Activated T-cell treated with anti-CD3 and anti-CD28 coated beads for 4 hours (primary cell): ENCODE measurements at places on chromosomes 11 and 22.

- DNase-seq: no peak
These were observed 6.4 kb downstream of the CABP2 start for GRCh38 chr11:67516806-67517205.

DNA sequence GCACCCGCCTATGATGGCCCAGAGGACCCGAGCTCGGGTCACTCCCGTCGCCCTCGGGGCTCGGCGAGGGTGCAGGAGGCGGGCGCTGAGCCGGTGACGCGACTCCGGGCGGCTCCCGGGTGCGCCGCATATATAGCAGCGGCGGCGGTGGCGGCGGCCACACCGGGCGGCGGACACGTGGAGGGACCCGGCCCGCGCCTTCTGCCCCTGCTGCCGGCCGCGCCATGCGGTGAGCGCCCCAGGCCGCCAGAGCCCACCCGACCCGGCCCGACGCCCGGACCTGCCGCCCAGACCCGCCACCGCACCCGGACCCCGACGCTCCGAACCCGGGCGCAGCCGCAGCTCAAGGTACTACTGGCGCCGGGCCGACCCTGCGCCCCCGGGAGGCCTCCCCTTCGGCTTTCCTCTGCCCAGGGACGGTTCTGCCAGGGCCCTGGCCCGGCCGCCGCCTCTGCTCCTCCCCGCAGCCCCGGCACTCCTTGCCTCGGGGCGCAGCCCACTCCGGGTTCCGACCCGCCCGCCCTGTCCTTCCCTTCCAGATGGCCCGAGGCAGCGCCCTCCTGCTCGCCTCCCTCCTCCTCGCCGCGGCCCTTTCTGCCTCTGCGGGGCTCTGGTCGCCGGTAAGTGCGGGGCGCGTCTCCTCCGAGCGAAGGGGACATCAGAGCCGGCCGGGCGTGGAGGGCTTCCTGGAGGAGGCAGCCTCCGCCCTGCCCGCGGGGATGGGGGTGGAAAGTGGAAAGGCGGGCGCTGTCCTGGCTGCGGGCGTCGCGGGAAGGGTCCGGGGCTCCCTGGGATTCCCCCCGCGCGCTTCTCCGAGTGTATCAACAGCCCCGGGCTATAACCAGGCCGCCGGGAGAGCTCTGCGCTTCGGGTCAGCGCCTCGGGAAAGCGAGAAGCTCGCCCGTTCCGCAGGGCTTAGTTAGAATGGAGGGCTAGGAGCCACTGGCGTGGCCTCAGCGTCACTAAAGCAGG lies at the start of gene GAL:
TSS of gene GAL (plus strand) at position 160 of the 972 bp plus-strand sequence. CDS start at position 540, 380 bp downstream.
- DNase-seq: no peak

DNA sequence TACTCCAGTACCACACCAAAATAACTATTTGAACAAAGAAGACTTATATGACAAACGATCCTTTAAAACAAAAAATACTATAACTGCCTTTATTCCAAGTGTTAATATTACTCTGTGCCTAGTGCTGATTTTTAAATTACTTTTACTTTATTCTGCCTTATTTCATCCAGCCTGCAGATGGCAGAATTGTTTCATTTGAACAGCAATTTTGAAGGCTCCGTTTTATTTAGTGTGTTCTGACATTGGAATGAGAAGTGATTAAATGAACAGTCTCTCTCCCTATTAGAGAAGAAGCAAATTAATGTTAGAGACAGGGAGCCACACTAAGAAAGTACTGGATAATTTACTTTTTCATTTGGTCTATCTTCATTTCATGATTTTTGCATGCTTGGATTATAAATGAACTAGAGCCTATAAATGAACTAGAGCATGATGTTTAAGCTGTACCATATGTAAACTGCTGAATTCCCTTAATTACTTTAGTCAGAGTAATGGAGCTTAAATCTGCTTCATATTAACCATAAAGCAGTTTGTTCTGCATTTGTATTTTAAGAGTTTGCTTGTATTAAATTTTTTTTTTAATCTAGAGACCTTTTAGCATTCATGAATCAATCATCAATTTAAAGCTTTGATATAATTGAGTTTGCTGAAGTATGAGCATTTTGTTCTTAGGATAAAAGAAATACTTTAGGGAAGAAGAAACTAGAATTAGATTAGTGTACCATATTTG lies 9.8 kb downstream of the PDHX start:
- DNase-seq: no peak

GRCh38 chr11:41534861-41535260 lies 75.4 kb upstream of the LRRC4C start:
- DNase-seq: no peak

GRCh38 chr11:127640561-127641451 lies 640.2 kb upstream of the KIRREL3 start:
- no peak for DNase-seq

DNA sequence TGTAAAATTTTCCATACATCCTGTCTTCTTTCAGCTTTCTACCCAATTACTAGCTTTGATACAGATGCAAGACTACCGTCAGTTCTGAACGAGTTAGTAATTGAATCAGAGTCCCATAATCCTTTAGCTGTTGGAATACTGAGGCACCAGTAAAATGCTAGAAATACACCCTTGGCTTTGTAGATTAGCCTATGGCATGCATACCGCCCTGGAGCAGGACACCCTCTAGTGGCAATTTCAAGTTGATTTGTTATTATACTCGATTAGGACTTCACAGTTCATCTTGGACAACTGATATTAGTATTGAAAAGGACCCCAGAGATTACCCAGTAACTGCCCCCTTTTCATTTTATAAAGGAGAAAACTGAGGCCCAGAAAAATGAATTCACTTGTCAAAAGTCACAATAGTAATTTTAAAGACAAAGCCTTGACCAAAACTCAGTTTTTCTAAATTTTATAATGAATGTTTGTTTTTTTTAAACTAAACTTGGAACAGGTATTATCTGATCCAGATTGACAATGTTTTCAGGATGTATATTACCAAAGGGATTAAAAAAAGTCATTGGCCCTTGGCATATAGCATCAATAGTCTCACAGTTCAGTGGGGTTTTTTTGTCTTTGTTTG lies 72.6 kb downstream of the HIPK3 start:
- peak; percentile 5 for DNase-seq

DNA sequence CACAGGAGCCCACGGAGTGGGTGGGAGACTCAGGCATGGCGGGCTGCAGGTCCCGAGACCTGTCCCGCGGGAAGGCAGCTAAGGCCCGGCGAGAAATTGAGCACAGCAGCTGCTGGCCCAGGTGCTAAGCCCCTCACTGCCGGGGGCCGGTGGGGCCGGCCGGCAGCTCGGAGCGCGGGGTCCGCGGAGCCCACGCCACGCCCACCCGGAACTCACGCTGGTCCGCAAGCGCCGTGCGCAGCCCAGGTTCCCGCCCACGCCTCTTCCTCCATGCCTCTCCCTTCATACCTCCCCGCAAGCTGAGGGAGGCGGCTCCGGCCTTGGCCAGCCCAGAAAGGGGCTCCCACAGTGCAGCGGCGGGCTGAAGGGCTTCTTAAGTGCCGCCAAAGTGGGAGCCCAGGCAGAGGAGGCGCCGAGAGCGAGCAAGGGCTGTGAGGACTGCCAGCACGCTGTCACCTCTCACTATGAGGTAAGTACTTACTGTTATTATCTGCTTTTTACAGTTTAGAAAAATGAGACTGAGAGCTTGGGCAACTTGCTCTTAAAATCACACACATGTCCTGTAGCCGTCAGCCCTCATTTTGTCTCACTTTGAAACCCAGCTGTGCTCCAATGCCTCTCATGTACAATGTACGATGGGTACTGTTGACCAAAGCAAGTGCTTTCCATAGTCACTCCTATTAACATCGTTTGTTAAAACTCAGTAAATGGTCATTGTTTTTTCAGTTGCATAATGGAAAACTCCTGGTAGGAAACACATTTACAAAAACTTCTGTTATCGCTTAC lies 12.2 kb upstream of the OR10D3 start:
- no peak for DNase-seq

DNA sequence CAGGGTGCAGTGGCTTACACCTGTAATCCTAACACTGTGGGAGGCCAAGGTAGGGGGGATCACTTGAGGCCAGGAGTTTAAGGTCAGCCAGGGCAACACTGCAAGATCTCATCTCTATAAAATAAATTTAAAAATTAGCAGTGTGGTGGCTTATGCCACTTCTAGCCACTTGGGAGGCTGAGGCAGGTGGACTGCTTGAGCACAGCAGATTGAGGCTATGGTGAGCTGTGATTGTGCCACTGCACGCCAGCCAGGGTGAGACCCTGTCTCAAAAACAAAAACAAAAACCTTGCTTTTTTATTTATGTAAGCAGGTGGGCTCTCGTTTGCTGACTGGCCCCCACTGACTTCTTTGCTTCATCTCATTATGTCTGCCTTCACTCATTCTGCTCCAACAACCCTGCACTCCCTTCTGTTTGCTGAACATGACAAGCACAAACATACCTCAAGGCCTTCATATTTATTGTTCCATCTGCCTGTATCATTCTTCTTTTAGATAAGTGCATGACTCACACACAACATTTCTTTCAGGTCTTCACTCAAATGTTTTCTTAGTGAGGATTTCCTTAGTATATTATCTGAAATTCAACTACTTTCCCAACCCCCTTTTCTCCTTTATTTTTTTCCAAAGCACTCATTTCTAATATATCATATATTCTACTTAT lies 32.4 kb upstream of the CLNS1A start:
- DNase-seq: no peak

GRCh38 chr11:82930229-82930628 lies 28.7 kb downstream of the DDIAS start:
- DNase-seq: no peak
